Right forelimb (tissue), 1 donor: ENCODE measurements at places on chromosomes 11 and 22.
A peak's percentile ranks its signal among the peaks of the same experiment; 100 is the strongest.

DNA sequence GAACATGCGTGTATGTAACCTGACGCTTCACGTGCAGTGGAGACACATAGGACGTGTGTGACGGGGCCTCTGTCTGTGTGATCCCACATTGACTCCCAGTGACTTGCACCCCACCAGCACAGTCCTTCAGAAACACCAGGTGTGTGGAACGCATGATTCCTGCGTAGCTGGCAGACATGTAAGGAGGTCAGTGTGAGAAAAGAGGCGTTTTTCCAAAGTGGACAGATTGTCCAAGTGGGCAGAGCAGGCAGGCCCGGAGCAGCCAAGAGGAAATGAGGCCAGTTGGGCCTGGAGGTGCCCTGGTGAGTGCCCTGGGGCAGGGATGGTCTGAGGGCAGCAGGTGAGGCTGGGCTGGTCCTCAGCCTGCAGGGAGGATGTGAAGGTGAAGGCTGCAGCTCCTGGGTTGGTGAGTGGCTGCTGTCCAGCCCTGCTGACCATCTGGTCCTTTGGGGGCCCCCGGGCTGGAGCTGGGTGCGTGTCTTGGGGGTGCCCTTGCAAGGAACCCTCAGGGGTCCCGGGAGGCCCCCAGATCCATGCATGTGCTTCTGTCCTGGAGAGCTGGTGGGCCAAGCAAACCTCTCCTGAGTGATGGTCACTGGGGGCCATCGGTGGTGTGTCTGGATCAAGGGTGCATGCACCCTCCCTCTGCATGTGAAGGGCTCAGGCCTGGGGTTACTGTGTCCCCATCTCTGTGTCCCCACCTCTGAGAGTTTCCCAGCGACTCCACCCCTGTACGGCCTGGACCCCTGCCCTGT is 26.6 kb downstream of the SHANK3 start:
- peak; percentile 39 for DNase-seq

- DNase-seq = peak; percentile 31
These were observed 33.7 kb downstream of the TSPAN18 start for GRCh38 chr11:44760477-44760872.

DNA sequence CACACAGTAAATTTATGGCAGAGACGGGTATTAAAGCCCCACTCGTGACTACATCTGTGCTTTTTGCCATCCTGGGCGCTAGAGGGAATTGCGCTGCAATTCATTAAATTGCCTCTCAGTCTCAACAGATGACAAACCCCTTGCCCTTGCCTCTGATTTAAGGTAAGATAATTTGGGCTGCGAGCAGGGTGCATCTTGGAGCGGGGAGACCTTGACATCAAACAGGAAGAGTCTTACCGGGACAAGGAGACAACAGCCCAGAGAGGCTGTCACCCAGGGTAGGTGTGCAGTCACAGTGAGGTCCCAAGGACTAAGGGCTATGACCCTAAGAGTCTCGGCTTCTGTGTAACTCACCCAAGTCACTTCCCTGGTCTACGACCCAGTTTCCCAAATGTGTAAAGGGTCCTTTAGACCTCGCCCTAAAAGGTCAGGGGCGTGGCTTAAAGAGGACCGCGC is 449 bp upstream of the TOM1 start:
- DNase-seq = no peak

DNA sequence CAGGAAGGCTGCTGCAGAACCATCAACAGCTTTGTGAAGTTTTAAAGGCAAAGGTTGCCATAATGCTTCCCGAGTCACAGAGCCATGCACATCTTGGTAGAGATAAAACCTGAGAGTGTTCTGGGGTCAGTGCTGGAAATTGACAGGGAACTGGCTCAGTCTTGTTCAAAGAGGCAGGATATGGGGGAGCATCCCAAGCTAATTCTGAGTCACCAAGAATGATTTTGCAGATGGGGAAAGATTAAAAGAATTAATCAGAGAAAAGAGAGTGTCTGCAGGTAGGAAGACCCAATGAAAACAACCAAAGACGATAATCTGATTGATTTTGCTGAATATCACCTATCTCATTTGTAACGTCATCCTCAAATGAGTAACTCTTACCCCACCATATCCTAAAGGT is 99.9 kb upstream of the CD44 start:
- no peak for DNase-seq

GRCh38 chr11:18705651-18706281 is 7.2 kb downstream of the TMEM86A start:
- peak; percentile 64 for DNase-seq

DNA sequence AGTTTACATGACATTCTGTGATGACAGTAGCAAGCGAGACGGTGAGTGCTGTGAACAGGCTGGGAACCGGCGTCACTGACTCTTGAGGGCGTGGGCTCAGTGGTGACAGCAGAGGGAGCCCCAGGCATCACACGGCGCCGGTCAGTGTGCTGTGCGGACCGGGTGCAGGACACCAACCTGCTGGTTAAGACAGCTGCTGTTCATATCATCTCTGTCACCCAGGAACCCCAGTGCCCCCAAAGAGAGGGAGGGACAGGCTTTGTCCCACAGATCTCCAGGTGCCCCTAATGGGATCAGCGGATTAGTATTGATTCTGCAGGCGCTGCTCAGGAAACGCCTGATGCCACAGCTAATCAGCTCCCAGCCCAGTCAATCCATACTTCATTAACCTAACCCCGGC is 18.4 kb downstream of the B3GAT1 start:
- no peak for DNase-seq

DNA sequence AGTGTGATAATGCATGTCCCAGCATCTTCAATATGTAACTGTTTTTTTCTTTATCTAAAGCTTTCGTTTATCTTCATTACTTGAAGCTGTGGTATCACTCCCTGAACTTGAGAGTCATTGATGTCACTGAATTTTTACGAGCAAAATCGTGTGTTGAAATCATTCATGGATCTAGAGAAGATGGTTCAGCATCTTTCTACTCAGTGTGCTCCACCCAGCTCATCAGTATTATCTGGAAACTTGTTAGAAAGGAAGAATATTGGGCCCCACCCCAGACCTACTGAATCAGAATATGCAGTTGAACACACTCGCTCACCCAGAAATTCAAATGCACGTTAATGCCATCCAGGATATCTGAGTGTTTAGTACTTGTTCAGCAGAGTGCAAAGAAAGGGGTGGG is 8.3 kb downstream of the CDON start:
- no peak for DNase-seq

- no peak for DNase-seq
These were observed 27.6 kb upstream of the SIK2 start for GRCh38 chr11:111574373-111575225.

GRCh38 chr22:21078916-21079315 is 33.2 kb downstream of the LRRC74B start:
- DNase-seq = no peak
